ENCODE measurements at places on chromosomes 7 and 10.

- no peak for DNase-seq
Measured at GRCh38 chr10:112232670-112233069, 49.1 kb upstream of the GPAM start.

- DNase-seq = no peak
Measured at GRCh38 chr7:26360650-26361049, 69.0 kb downstream of the SNX10 start.

DNA sequence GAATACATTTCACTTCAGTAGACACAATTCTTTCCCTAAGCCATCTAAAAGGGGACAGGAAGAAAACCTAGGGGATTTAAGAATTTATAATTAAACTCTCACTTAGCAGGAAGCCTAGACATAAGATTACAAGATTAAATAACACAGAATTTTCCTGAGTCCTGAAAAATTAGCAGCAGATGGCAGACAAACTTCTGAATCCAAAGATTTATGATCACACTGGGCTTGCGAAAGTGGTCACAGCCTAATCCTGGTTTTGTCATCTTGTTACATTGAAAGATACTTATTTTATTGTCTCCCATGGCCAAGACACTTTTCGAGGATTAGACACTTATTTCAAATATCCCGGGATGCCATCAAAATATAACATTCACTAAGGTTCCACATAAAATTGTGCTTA, 2.9 kb downstream of the ERLIN1 start:
- no peak for DNase-seq

- DNase-seq = no peak
Measured at GRCh38 chr7:100471021-100471420, 7.0 kb upstream of the SPACDR start.

DNA sequence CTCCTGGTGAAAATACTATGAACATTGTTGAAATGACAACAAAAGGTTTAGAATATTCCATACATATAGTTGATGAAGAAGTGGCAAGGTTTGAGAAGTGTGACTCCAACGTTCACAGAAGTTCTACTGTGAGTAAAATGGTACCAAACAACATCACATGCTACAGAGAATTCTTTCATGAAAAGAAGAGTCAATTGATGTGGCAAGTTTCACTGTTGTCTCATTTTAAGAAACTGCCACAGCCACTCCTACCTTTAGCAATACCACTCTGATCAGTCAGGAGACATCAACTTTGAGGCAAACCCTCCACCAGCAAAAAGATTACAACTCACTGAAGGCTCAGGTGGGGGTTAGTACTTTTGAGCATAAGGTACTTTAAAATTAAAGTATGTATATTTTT, 693.3 kb downstream of the GRID1 start:
- DNase-seq = no peak

DNA sequence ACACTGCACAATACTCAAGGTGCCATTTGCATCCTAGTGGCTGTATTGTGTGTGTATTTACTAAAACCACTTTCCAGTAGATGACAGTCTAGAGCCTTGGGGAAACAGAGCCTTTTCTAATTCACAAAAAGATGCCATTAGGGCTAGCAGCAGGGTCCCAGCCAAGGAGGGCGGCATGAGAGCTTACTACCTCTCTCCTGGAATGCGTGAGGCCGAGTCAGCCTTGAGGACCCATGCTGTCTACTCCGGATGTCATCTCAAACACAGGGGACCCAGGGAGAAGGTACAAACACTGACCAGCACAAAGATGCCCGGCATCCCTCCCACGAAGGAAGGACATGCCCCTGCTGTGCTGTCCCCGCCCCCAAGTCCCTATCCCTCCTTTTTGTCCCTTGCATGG, 65.5 kb downstream of the CYCS start:
- DNase-seq = no peak

- no peak for DNase-seq
Measured at GRCh38 chr10:77011874-77012811, 625.5 kb downstream of the KCNMA1 start.

DNA sequence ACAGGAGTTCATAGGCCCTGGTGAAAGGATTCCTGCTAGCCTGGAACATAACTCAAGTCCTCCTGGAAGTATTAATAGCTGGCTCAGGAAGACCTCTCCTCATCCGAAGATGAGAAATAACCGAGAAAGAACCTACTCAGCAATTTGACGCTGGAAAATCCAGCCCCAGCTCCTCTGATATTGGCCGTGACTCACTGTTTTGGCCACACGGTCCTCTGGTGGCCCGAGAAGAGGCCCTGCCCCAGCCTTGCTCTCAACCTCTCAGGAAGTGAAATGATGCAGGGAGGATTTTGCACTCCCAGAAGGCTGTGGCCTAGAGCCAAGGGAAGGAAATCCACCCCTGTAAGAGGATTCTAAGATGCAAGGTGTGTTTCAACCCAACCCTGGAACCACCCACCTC, 121.6 kb downstream of the MTPAP start:
- DNase-seq = no peak
